ENCODE measurements at places on chromosomes 2 and 18.

- DNase-seq, result no peak
Measured at GRCh38 chr2:54839461-54840255, 116.2 kb downstream of the EML6 start.

DNA sequence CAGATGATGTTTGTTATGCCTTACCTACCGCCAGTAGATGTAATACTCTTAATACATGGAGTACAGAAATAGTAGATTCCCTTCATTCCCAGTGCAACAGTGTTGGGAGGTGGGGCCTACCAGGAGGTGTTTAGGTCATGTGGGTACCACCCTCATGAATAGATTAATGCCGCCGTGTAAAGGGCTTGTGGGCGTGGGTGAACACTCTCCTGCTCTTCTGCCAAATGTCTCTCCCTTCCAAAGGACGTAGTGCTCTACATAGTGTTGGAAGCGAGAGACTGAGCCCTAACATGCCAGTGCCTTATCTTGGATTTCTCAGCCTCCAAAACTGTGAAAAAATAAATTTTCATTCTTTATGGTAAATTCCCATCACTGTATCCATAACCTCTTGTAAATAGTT, 30.1 kb downstream of the PLEKHA3 start:
- DNase-seq, result no peak

DNA sequence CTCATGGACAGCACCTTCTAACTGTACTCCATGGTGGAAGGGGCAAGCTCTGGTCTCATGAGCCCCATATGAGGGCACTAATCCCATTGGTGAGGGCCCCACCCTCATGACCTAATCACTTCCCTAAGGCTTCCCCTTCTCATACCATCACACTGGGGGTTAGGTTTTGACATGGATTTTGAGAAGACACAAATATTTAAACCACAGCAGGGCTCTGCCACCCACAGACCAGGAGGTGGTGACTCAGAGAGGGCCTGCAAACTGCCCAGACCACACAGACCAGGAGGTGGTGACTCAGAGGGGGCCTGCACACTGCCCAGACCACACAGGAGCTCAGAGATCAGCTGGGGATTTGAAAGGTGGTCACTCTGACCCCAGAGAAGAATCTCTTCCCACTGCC, 222.0 kb downstream of the KLHL29 start:
- DNase-seq, result no peak

DNA sequence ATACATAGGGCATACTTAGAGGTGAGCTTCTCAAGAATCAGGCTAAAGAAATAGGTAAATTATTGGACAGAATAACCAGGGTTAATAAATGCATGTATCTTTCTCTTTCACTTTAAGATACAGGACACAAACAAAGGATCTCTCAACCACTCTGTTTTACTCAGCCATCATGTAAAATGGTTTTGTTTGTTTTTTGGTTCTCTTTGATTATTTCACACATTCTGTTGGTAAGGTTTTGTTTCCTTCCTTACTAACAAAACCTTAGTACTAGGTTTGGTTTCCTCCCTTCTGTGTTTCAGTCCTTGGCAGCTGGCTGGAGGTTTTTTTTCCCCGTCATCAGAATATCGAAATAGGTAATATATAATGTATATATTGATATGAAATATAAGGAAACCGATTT, 1506.8 kb upstream of the TMEFF2 start:
- no peak for DNase-seq

GRCh38 chr2:127220102-127220767, at the start of gene CYP27C1:
Gene CYP27C1 (minus strand): TSS chr2:127220299. CDS start chr2:127220270, 29 bp downstream.
- DNase-seq, result no peak

- no peak for DNase-seq
Measured at GRCh38 chr2:59905731-59906130, 647.7 kb downstream of the BCL11A start.

DNA sequence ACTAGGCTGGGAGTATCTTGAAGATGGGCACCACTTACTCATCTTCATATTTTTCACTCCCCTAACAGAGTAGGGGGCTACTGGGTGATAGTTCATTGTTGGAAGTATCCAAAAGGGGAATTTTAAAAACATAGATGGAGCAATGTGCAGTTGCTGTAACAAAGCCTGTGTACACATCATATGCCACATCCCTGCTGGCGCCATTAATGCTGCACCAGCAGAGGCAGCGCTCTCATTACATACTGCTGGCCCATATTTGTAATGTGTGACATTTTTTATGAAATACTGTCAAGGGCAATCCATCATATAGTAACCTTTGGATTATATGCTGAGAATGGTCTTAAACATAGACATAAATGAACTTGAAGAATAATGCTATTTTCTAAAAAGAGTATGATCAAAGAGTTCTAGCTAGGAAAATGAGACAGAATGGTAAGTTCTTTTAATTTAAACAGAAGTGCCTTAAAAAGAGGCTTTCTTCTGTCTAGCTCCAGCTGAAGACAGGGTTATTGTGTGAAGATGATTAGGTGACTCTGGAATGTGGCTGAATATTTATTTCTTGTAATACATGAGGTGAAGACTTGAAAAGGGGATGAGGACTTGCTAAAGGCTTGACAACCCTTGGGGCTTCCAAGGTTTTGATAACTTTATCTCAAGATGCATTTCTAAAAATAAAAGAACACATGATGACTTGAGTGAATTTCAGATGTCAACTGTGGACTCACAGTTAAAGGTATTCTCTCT, 2.4 kb upstream of the TMEM178A start:
- no peak for DNase-seq

DNA sequence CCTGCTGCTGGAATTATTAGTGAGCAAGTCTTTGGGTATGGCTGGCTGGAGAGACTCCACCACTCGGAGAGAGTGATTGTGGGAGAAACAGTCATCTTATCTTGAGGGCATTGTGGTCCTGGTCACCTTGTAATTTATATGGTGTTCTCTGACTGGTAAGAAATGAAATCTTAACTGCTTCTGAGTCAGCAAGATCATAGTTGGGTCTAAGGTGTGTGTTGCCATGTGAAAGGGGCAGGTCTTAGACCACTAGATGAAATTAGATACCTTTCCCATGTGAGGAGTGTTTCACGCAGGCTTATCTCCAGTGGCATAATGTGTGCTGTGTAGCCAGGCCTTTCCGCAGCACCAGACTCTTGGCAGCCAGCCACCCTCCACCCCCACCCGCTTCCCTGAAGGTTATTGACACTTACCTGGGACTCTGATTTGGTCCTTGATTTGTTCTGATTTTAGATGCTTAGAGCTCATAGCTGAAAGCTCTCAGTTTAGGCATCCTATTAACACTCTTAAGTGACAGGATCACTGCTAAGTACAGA, 7.7 kb downstream of the MAPRE3 start:
- DNase-seq, result no peak

- DNase-seq, result no peak
Measured at GRCh38 chr18:45056926-45057325, 376.2 kb downstream of the SETBP1 start.

GRCh38 chr18:25465152-25465732, 113.3 kb upstream of the ZNF521 start:
- no peak for DNase-seq

GRCh38 chr18:79493801-79494211, 98.1 kb downstream of the NFATC1 start:
- DNase-seq, result no peak

GRCh38 chr2:40346535-40347354, 105.1 kb downstream of the SLC8A1 start:
- DNase-seq, result no peak

GRCh38 chr2:15658911-15659310, 67.2 kb downstream of the DDX1 start:
- no peak for DNase-seq

DNA sequence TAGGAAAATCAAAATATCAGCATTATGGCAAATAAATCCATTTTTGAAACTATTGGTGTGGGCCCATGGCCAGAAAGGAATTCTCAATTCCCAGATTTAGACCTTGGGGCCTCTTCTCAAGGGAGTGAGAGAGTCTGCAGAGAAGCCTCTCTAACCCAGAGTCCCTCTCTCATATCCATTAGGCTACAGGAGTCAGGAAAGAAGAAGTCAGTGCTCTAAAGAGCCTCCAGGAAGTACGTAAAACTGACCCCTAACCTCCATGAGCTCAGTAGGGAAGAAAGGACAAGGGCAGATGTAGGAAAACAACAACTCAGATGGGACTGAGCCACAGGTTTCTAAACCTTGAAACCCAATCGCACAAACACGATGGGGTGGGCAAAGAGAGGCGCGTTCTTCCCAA, 479.9 kb upstream of the TNP1 start:
- DNase-seq, result no peak

GRCh38 chr18:75607701-75608100, 180.2 kb upstream of the SMIM21 start:
- no peak for DNase-seq

DNA sequence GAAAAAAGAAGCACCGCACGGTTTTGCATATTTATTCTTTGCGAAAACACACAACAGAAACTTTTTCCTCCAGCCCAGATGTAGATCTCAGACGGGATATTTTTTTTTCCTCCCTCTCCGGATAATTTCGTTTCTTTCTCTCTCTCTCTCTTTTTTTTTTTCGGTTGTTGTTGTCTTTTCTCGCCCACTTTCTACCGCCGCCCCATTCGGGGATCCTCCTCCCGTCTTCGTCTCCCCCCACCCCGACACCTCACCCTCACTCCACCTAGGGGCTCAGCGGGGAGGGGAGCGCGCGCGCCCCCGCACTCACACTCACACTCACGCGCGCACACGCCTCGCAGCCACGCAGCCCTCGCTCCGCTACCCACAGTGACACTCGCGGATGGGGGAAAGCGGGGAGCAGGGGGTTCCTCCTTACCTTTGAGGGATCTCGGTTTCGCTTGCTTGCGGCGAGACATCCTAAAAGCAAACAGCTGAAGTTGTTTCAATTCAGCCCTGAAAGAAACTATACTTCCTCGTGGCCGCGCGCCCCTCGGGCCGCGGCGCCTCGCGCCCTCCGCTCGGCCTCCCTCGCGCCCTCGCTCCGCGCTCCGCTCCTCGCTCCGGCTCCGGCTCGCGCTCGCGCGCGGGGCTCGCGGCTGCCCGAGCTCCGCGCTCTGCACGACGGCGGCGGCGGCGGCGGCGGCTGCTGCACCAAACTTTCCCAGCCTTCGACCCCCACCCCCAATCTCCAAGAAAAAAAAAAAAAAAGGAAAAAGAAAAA, 1.3 kb downstream of the ZNF521 start:
- DNase-seq, result no peak

- no peak for DNase-seq
Measured at GRCh38 chr2:186307871-186308270, 178.2 kb upstream of the ZC3H15 start.

- no peak for DNase-seq
Measured at GRCh38 chr2:9778471-9779316, 64.6 kb upstream of the TAF1B start.

- DNase-seq, result no peak
Measured at GRCh38 chr2:135320465-135321355, 210.3 kb downstream of the ZRANB3 start.

- no peak for DNase-seq
Measured at GRCh38 chr2:231671270-231672050, 36.9 kb upstream of the PTMA start.

GRCh38 chr2:168642873-168643272, 159.6 kb upstream of the NOSTRIN start:
- DNase-seq, result no peak

- no peak for DNase-seq
Measured at GRCh38 chr2:68689553-68690537, 44.8 kb upstream of the ARHGAP25 start.

GRCh38 chr2:219965287-219966194, 338.1 kb downstream of the SLC4A3 start:
- DNase-seq, result no peak

DNA sequence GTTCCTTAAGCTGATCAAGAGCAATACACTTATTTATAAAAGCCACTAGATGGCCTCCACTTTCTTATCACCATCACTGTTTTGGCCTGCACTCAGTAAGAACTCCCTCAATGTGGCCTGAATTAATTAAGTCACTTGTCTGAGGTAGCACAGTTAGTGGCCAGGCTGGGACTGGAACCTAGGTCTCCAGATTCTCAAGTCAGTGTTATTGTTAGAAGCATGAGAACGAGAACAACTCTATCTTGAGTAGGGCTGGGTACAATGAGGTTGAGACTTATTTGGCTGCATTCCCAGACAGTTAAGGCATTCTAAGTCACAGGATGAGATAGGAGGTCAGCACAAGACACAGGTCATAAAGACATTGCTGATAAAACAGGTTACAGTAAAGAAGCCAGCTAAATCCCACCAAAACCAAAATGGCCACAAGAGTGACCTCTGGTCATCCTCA, 115.8 kb downstream of the SS18 start:
- no peak for DNase-seq

DNA sequence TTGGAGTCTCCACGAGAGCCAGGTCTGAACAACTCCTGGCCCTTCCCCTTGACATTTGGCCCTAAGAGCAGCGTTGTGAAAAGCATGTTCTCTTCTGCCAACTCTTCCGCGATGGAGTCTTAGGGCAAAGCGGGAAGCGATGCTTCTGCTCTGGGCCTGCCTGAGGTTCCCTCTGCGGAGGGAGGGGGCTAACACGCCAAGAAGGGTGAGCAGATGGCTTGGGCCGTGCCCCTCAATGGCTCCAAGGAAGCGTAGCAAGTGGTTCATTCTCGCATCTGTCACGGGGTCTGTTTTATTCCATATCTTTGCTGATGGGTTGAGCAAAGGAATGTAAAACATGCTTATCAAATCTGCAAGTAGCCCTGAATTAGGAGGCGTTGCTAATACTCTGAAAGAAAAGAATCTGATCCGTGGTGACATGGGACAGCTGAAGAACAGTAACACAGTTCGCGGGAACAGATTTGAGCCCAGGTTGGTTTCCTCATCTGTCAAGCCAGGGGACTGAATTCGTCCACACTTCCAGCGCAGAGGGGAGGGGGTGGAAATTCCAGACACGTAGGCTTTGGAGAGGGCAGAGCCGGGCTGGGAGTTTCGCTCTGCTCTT, 38.0 kb downstream of the DNMT3A start:
- DNase-seq, result no peak

GRCh38 chr2:31296641-31297287, 62.8 kb downstream of the EHD3 start:
- no peak for DNase-seq

- no peak for DNase-seq
Measured at GRCh38 chr2:113070606-113070975, 2.8 kb downstream of the IL1F10 start.

GRCh38 chr2:3365219-3365618, 12.4 kb downstream of the EIPR1 start:
- no peak for DNase-seq

DNA sequence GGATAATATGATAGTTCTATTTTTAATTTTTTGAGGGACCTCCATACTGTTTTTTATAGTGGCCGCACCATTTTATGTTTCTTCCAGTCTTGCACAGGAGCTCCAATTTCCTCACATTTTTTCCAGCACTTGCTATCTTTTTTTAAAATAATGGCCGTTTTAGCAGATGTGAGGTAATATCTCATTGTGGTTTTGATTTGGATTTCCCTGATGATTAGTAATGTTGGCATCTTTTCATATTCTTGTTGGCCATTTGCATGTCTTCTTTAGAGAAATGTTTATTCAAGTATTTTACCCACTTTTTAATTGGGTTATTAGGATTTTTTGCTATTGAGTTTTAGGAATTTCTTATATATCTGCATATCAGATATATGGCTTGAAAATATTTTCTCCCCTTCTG, 29.9 kb upstream of the NAPG start:
- no peak for DNase-seq

GRCh38 chr2:189360861-189361260, 80.4 kb upstream of the WDR75 start:
- DNase-seq, result no peak

Measured in HCT116 (cell line).